ENCODE measurements at places on chromosomes 2 and 18.

DNA sequence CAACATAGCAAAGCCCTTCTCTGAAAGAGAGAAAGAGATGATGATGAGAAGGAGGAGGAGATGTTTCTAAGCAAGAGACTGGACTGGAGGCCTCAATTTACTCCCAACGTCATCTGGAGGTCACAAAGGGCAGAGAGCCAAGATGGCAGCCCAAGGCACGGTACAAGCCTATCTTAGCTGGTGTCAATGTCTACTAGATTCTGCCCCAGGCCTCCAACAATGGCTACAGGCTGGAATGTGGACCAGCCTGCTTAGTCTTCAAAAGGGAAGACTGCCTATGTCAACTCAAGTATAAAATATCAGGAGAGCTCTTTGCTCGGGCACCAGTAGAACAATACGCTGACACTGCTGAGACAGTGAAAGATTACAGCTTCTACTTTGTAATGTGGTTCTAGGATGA lies 6.7 kb upstream of the SLC4A5 start:
- DNase-seq, result no peak

DNA sequence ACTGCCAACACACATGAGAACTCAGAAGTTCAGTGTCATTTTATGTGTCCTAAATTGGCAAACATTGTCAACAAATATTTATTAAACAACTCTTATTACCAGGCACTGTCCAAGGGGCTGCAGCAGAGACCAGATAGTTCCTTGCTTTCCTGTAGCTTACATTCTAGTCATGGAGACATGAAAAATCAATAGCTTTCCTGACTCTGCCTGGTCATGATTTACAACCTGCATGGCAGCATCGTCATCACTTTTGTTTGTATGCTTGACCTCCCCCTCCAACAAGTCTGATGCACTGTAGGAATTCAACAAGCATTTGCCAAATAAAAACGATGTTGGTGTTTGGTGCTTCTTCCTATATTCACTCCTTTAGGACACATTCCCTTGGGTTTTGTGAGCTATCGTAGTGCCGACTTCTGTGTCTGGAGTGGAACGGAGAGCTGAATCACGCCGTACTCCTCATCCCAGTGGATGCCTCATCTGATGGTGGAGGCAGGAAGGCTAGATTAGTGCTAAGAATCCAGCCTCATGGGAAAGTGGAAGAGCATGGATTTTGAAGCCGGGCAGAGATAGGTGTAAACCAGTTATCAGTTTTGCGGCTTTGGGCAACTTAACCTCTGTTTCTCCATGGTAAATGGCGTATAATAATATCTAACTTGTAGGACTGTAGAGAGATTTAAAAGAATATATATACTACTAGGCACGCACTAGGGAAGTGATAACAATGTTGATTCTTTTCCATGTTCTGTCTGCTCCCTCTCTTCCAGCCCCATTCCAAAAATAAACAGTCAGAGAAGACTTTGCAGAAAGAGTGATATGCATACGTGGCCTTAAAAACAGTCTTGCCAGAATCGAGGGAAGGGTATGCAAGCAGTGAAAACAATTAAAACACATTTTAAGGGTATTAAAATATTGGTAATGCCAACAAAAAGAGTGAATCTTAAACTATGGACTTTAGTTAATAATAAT lies 120.5 kb upstream of the ZFP36L2 start:
- no peak for DNase-seq

- no peak for DNase-seq
Observed at GRCh38 chr2:68992933-68993332, 18.5 kb downstream of the GKN1 start.

DNA sequence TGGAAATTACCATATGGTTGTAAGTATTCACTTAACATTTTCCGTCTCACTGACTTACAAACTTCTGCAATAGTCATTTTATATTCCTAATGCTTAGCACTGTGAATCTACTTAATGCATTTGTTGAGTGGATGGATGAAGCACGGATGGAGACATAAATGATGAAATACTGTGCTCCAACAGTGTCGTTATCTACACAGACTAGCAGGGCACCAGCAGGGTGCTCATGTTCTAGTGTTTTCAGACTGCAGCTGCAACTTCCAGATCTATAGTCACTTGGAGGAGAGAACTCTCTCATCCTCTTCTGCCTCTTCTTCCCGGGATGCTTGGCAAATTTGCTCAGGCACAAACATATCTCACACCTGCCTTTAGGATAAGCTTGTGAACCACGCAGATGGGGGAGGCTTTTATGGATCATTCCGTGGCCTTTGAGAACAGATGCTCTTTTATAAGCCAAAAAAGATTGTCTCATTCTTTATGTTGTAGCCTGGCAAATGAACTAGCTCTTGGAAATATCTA lies 797.7 kb downstream of the MBD2 start:
- no peak for DNase-seq

- DNase-seq, result peak; percentile 83
Observed at GRCh38 chr2:27737676-27738348, 33.7 kb upstream of the MRPL33 start.

DNA sequence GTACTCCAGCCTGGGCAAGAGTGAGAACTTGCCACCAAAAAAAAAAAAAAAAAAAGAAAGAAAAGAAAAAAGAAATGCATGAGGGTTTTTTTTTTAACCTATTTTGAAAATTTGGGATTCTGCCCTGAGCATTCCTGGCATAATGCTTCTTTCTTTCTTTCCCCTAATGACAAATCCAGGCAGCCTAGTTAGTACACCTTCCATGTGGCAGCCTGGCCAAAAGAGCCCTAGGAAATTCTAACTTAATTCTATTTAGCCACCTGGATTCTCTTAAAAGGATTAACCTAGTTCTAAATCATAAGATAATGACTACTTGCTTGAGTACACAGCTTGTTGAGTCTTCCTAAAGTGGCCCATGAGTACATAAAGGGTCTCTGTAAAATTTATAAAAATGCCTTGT lies 160.1 kb downstream of the THADA start:
- DNase-seq, result no peak

DNA sequence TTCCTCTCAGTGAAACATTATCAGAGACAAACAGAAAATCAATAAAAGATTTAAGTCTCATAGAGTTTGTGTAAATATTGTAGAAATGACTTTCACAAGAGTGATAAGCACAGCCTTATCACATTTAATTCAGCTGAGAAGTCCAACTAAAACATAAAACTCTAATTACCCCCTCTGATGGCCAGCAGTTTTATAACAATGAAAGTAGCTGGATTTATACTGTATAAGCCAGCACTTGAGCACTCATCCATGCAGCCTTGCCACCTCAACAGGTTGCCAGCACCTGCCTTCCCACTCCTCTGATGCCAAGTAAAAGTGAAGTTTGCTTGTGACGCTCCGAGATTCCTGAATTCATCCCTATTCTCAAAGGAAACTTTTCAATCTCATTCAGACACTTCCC lies 103.0 kb upstream of the STK39 start:
- no peak for DNase-seq

DNA sequence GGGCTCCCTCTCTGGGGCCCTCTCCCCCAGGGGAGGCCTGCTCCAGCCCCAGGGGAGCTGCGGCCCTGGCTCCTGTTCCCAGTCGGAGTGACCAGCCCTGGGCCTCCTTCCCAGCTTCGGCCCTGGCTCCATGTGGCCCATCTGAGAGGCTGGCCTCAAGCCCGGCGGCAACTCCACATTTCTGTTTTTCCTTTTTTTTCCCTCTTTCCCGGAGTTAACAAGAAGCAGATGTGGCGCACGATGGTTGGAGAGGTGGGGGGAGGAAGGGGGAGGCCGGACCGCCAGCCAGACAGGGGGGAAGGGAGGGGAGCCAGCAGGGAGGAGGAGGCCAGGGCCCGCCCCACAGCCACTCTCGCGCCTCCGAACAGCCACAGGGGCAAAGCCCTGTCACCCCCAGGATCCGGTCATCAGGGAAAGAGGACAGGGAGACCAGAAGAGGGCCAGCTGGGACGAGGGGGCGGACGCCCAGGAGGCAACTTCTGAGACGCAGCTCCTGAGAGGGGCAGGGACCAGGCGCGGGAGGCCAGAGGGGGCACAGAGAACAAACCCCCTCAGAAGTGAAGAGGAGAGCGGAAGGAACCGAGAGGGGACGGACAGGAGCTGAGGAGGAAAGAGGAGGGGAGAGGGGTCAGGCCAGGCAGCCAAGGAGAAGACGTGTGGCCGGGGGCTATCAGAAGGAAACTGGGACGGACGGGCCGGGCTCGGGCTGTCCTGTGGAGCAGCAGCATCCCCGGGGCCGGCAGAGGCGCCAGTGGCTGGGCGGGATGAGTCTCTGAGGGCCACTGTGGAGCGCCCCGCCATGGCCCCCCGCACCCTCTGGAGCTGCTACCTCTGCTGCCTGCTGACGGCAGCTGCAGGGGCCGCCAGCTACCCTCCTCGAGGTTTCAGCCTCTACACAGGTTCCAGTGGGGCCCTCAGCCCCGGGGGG lies at the start of gene EMILIN1:
Gene EMILIN1 (plus strand): TSS at position 349 of the 928 bp plus-strand sequence. CDS start 451 bp downstream, at position 800.
- peak; percentile 93 for DNase-seq

GRCh38 chr2:102391565-102391964 lies 31.4 kb upstream of the IL18RAP start:
- no peak for DNase-seq

DNA sequence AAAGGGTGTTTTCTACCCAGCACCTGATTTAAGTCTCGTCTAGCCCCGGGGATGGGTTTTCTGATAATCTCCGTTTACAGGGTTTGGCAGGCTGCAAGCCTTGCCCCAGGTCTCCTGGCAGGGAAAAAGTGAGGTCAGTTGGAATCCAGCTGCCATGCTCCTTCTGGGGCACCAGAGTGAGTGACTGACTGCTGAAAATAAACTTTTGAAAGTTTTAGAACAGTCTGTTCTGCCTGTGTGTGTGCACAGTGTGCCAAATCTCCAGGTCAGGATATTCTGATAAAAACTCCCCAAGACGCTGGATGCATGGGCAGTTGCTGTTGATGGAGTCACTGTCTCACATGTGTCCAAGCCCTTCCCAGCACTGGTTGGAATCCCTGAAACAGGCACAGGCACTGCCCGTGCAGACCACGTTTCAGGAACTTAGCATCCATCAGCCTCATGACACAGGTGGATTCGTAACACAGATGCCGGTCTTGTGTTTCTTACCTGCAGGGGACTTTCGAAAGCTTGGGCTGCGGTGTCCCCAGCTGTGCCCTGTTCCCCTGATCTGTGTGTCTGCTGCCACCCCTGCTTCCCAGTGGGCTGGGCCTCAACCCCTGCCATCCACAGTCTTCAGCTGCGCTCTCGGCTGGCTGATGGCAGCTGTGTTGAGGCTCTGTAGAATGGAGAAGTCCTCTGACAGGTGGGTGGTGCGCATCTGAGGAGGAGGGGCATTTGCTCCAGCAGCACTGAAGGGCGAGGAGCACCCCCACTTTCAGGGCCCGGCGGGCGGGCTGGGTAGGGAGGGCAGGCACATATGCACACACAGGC lies 65.0 kb downstream of the SH3RF3 start:
- no peak for DNase-seq

DNA sequence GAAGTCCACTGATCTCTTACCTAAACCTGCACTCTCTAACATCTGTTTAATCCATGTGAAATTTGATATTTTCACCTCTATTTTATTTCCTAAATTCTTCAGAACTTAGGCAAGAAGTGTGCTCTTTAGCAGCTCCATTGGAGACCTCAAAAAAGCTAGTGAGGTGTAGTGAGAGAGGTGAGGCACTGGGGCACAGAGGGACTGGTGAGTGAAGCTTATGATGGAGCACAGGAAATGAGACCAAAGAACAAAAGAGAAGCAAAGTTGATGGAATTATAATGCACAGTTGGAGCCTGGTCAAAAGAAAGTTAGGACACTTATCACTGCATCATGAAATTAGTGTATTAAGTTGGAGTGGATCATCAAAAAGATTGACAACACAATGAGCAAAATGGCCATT lies 1050.7 kb upstream of the NRXN1 start:
- DNase-seq, result no peak

DNA sequence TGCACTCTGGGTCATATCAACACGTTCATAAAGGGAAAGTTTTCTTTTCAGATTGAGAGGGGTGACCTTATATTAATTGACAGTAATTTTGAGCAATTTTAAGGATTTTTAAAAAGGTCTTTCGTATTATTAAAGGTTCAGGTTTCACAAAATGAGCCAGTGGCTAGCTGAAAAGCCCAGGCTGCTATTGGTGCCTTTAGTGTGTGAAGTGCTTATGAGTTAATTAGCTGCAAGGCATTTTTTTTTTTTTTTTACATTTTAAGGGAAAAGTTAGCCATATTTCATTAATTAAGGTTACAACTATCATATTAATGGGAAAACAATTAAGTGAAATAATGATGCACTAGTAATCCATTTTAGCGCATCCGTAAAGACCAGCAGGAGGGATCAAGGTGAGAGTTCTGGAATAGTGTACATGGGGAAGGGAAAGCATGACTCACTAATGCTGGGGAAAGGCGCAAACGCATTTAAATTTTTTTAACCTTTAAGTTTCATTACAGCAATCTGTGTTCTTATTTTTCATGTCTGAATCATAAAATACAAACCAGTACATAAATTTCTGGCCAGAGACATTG lies 200.0 kb downstream of the ZNF407 start:
- no peak for DNase-seq

DNA sequence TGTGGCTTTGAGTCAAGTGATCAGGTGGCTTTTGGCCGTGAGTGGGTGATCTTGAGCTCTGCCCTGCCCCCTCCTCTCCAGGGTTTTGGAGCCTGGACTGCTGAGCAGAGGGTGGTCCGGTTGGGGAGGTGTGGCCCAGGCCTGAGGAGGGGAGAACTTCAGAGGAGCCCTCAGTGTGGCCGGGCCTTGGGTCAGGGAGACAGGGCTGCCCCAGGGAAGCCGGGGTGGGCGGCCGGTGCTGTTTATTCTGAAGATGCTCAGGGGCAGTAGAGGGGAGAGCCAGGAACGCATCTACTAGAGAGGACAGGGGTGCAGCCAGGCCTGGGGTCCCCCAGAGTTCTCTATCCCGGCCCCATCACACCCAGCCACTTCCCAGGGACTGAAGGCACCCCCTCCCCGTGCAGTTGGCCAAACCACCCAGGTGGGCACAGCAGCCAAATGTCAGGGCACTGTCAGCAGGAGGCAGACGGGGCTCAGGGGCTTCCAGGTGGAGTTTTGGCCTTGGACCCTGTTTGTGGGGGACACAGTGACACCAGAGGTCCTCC lies 963 bp downstream of the ERFE start:
- no peak for DNase-seq

GRCh38 chr2:151157000-151157735 lies 104.5 kb downstream of the RBM43 start:
- peak; percentile 6 for DNase-seq

DNA sequence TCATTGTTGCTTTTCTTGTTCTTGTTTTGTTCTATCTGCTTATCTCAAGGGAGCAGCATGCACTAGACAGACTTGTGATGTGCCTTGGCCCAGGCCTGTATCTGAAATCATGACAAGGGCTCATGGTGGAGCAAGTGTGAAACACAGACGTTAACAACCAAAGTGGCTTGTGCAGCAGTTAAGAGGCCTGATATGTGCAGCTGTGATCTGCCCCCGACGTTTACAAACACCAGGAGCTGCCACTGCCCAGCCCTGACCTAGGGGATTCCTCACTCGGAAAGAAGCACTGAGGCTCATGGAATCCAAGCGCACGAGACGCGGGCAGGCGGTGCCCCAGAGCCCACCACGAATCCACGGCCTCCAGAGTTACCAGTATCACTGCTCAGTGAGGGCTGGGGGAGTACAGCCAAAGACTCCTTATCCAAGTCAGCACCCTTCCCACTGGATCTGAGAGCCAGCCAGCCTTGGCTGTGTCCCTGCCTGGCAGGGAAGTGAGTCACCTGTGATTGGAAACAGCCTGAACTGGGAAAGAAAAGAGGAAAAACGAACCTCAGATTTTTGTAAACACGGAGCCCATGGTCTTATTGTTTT lies 62.3 kb upstream of the SNTG2 start:
- no peak for DNase-seq
